Lung (tissue), 17 donors: ENCODE measurements at places on chromosomes 4 and X. TPM values are rescaled to one million over a fixed set of nuclear protein-coding genes. Genes with fewer than 3 reads are reported as not detected.

Gene EDA
- 4.7 TPM for total RNA-seq

Gene SLITRK2
- 1.2 TPM for total RNA-seq

Gene CCDC160
- 2.5 TPM for total RNA-seq

Gene TRIM60
- not detected for total RNA-seq

Gene SLC9A7
- total RNA-seq, result 6.9 TPM

Gene FATE1
- 0.37 TPM for total RNA-seq

Gene TMEM128
- 31.3 TPM for total RNA-seq

Gene RBPJ
- total RNA-seq, result 78.4 TPM

Gene MAGEB1
- total RNA-seq, result not detected

Gene NUP54
- total RNA-seq, result 57.6 TPM

Gene GSPT2
- 11.1 TPM for total RNA-seq

Gene CCSER1
- 23.0 TPM for total RNA-seq

Gene CASP6
- 13.2 TPM for total RNA-seq

Gene PASD1
- total RNA-seq, result not detected

Gene TMPRSS11F
- not detected for total RNA-seq

Gene MTMR1
- 21.6 TPM for total RNA-seq

Gene MAGEC3
- not detected for total RNA-seq

Gene PDZD4
- 8.1 TPM for total RNA-seq

Gene SMR3B
- total RNA-seq, result not detected

Gene UGT2B11
- total RNA-seq, result not detected

Gene H2BW1
- not detected for total RNA-seq
